AG09309 (cell line): ENCODE measurements at places on chromosomes 5 and 9.

- DNase-seq, result no peak
Observed at GRCh38 chr5:116375926-116376325, 198.7 kb downstream of the SEMA6A start.

GRCh38 chr5:147591120-147591519 is 81.3 kb upstream of the DPYSL3 start:
- no peak for DNase-seq

DNA sequence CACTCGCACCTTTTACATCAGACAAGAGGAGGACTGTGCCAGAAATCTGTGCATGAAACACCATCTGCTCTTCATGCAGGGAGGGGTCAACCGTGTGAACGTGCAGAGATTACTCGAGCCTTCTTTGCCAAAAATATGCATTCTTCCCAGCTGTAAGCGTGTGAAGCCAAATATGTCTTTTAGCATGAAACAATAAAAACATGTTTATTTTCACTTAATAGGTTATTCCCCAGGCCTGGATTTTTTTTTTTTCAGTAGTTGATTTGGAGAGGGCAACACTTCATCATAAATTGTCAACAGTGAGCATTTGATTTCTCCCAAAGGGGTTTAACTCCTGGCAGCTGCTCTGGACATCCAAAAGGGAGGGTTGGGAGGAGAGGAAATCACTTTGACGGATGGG is 23.8 kb downstream of the PLAC8L1 start:
- no peak for DNase-seq

DNA sequence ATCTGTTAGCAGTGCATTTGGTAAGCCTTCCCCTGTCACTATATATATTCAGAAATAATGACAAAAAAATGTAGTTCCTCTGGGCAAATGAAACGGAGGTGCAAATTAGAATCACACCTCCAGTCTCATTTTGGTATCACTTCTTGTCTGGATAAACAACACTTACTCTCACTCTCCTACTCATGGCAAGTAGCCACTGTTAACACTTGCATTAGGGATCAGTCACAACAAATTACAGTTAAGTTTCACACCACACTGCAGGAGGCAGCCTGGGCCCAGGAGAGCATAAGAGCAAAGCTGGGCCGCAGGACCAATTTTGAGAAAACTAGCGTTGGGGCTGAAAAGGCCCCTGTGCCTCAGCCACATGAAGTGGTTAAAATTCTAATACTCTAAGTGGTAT is 161.0 kb downstream of the ELAVL2 start:
- no peak for DNase-seq

- DNase-seq, result no peak
Observed at GRCh38 chr9:125183054-125183453, 6.5 kb downstream of the PPP6C start.
